ENCODE measurements at places on chromosomes 2 and 18.

GRCh38 chr2:133097666-133098065 is 427.7 kb upstream of the LYPD1 start:
- DNase-seq = no peak

DNA sequence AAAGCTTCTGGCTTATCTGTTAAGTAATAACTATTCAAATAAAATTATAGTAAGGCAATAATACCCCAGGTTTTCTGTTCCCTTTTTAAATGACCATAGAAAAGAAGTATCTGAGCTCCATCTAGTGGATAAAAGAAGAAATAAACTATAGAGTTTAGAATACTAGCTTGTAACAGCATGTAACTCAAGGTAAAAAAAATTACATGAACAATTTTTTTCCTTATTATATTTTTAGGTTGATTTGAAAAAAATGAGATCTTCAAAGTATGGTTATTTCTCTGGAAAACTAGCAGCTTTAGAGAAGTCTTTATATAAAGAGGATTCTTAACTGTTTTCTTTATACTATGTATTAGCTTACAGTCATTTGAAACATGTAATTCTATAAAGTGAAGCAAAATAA is 58.1 kb downstream of the NCKAP1 start:
- peak; percentile 36 for DNase-seq

GRCh38 chr2:134142903-134143302 is 111.0 kb upstream of the MGAT5 start:
- DNase-seq = no peak

DNA sequence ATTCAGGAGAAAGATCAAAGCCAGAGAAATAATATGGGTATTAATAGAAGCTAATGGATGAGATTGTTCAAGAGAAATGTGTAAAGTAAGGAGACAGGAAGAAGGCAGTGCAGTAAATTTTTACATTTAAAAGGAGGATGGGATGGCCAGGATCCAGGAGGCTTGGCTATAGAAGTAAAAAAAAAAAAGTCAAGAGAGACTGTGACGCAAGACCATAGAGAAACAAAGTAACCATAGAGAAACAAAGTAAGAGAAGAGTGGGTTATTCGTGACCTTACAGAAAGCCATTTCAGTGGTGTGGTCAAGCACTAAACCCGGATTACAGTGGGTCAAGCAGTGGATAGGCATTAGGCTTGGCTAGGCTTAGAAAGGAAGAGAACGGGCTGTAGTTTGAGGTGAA is 10.5 kb upstream of the FAM171B start:
- DNase-seq = no peak

DNA sequence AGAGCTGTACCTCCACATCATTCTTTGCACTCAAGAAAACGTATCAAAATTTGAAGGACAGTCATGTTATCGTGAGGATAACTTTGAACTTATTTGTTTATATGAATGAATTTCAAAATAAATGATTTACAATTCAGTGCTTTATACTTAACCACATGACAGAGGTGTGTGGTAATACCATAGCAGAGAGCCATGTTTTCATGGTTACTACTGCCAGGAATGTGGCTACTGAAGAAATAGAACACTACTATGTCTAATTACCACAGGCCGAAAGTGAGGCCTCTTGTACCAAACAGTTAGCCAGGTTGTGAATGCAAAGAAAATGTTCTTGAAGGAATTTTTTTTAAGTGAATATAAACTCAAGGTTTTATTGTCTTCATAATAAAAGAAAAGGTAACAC is 49.2 kb downstream of the AAK1 start:
- no peak for DNase-seq

DNA sequence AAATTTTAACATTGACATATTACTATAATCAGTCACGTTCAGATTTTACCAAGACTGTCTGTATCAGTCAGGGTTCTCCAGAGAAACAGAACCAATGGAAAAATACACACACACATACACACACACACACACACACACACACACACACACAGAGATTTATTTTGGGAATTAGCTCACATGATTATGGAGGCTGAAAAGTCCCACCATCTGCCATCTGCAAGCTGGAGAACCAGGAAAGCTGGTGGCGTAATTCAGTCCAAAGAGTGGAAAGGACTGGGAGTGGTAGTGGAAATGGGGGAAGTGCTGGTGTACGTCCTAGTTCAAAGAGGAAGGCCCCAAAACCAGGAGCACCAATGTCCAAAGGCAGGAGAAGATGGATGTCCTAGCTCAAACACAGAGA is 166.4 kb downstream of the AKAIN1 start:
- no peak for DNase-seq

- DNase-seq = no peak
Observed at GRCh38 chr2:64457524-64457923, 3.6 kb downstream of the LGALSL start.

DNA sequence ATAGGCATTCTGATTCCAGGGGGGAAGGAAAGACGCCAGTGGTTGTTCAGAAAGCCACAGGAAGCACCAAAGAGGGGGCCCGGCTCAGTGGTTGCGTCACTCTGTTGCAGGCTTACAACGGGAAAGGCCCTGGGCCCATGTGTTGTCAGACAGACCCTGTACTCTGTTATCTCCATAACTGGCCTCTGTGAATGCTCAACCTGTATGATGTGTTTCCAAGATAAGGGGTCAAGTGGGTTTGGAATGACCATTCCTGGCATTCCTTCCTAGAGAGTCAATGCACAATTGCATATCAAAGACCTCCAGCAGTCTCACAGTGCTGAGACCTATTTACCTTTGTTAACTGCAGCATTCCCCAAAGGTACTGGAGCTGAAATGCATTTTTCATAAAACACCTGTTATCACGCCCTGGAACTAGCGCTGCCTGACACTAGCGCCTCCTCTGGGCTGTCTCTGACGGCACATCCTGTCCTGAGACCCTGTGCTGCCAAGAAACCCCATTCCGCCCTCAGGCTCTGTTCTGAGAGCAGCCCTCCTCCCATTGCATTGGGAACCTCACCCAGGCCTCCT is 13.2 kb upstream of the LRRFIP1 start:
- DNase-seq = no peak

DNA sequence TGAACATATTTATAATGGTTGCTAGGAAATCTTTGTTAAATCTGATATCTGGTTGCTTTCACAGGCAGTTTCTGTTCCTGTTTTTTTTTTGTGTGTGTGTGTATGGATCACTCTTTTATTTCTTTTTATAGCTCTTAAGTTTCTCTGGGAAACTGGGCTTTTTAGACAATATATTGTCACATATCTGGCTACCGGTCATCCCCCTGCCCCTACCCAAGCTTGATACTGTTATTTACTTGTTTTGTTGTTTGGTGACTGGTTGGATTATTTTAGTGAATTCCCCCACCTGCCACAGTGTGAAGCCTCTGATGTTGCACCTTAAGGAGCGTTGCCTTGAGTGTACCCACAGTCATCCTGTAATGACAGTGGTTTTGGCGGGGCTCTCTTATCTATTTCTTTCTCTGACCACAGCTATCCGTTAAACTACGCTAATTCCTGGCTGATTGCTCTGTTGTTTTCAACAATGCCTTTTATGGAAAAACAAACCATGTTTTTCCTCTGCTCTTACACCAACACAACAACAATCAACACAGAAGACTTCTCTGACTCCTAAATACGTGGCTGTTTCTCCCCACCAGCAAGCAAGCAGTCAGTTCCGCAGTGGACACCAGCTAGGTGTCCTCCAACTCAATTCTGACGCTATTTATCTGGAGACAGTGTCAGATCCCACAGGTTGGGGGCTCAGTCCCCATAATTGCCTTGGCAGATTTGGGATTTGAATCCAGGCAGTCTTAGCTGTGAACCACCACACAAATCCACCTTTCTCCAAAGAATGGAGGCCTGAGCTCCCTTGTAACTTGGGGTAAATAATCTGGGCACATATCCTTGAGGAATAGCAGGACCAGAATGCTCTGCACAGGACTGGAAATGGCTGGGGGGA is 10.9 kb downstream of the GNLY start:
- DNase-seq = no peak

DNA sequence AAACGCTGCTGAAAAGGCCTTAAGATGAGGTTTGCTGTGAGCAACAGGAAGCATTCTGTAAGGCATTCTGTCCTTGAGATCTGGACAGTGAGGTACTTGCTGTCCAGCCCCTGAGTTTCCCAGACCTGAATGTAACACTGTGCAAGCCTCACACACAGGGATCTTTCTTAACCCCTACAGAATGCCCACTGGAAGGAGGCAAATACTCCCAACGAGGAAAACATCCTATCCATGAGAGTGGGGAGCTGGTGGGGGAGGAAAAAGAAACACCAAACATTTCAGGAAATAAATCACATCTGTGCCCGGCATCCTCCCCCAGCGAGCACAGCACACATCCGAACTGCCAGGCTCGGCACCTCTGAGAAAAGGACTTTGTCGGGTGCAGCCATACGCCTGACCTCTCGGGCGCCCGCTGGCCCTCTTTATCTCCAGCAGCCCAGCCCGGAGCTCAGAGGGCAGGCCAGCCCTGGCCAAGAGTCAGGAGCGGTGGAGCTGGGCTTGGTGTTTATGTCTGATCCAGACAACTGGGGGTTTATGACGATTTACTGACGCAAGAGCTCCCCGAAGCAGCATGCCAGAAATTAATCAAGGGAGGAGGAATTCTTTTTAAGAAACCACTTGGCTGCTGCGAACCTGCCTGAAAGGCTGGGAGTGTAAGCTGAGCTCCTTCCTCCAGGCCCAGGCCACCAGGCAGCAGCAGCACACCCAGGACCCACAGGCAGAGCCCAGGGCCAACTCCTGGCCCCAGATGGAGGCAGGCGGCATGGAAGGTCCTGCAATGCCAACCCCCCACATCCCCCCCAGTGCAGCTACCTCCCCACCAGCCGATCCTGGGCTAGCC is 72.2 kb downstream of the HDAC4 start:
- DNase-seq = peak; percentile 34

- no peak for DNase-seq
Observed at GRCh38 chr2:240998706-240998994, 232 bp downstream of the SNED1 start.

- no peak for DNase-seq
Observed at GRCh38 chr18:45467293-45467692, 148.0 kb upstream of the SLC14A2 start.

- DNase-seq = no peak
Observed at GRCh38 chr2:195029804-195030654, 627.0 kb upstream of the SLC39A10 start.

- DNase-seq = no peak
Observed at GRCh38 chr2:99942561-99943347, 199.6 kb downstream of the AFF3 start.

GRCh38 chr2:239880396-239880795 is 144.7 kb downstream of the NDUFA10 start:
- no peak for DNase-seq

DNA sequence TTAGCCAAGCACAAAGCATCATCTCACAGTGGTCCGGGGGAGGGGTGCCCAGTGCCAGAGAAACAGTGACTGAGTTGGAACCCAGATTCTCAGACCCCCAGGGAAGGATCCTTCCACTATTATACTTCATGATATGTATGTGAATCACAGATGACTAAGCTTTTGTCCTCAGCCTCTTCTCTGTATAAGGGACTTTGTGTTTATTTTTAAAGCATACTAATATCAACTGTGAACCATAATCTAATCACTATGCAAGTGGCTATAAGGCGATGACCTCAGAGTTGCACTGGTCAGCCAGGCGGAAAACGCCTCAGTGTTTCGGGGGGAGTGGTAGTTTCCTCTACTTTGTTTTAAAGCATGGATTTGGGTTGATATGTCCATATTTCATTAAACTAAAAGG is 160.4 kb upstream of the TMEM200C start:
- no peak for DNase-seq

- no peak for DNase-seq
Observed at GRCh38 chr18:76592096-76592495, 97.1 kb upstream of the ZNF516 start.

- no peak for DNase-seq
Observed at GRCh38 chr2:192151853-192152252, 42.9 kb downstream of the TMEFF2 start.

GRCh38 chr2:42849311-42849710 is 56.9 kb upstream of the HAAO start:
- DNase-seq = no peak
